NCI-H774 (cell line): ENCODE measurements at places on chromosomes 12 and 14.

DNA sequence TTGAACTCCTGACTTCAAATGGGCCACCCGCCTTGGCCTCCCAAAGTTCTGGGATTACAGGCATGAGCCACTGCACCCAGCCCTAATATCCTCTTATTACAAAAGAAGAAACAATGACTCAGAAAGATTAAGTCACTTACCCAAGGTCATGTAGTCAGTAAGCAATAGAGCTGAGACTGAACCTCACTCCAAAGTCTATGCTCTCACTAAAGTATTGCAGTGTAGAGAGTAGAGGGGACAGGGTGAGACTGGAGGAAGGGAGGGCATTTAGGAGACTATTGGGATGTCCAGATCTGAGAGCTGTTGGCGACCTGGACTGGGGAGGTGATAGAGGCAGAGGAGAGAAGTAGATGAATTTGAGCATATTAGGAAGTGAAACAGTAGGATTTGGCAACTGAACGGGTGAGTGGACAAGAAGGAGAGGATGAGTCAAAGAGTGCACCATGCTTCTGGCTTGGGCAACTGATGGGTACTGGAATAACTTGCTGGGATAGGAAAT is 11.8 kb downstream of the P2RX7 start:
- DNase-seq, result no peak

DNA sequence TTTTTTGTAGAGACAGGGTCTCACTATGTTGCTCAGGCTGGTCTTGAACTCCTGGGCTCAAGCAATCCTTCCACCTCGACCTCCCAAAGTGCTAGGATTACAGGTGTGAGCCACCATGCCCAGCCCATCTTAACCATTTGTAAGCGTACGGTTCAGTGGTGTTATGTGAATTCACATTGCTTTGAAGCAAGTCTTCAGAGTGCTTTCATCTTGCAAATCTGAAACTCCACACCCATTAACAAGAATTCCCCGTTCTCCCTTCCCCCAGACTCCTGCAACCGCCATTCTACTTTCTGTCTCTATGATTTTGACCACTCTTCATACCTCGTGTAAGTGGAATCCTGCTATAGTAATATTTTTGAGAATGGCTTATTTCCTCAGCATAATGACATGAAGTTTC is 24.9 kb upstream of the BICDL1 start:
- no peak for DNase-seq

DNA sequence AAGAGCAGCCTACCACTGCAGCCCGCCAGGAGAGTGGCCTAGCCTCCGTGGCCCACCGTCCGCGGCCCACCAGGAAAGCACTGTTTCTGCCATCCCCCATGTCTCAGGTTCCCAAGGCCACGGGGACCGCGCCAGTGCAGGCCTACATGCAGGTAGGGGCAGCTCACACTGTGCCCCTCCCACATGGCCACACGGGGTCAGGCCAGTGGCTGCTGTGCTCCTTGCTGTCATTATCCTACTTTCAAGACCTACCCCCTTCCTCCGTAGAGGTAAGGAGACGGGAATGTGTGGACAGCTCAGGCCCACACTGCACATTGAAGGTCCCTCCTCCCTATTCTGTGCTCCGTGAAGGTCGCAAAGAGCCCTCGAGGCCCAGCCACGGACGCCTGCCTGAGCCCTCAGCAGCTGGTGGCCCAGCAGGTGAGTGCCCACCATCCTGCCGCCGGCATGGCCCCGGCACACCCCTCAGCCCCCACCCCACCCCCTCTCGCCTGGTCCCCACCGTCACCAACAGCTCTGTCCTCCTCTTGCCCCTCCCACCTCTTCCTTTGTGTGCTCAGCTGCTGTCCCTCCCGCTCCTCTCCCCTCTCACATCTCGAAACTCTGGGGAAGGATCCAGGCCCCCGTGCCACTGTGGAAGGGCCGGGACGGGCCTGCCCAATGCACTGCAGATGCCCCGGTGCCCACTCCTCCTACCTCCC is 10.0 kb downstream of the DDX51 start:
- DNase-seq, result peak; percentile 64

DNA sequence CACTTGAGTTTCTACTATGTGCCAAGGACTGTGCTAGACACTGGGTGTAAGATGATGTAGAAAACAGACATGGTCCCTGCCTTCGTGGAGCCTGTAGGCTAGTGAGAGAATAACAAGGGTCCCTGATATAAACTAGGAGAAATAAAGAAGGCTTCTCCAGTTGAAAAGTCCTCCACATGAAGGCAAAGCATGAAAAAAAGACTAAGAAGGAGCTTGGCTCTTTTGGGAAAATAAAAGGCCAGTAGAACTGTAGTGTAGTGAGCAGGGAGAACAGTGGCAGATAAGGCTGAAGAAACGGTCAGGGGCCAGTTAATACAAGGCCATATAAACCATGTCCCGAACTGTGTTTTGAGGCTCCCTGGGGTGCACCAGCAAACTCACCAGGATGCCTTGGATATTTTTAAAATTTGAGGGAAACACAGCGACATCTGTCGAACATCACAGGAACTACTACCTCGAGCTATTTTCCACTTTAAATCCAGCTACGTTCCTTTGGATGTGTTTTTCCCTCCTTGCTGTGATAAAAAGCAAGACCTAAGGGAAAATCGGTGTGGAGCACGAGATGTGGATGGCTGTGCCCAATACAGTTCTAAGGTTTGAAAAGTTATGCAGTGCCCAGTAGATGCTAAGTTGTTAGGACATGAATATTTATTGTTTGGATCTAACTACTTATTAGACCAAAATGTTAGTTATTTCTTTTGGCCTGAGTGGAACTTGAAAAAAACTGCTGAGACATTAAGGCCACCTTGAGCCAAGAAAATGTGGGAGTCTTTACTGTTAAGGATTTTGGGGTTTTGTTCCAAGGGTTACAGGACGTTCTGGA is 8.5 kb upstream of the CFL2 start:
- peak; percentile 48 for DNase-seq

- no peak for DNase-seq
These were observed 242.2 kb upstream of the NPAS3 start for GRCh38 chr14:32696325-32697091.

- DNase-seq, result no peak
These were observed 74.1 kb downstream of the PITPNM2 start for GRCh38 chr12:123076604-123077297.

GRCh38 chr14:90788031-90788430 is 28.2 kb downstream of the TTC7B start:
- no peak for DNase-seq

- DNase-seq, result peak; percentile 87
These were observed 6.3 kb downstream of the DHH start for GRCh38 chr12:49088150-49088931.

- DNase-seq, result no peak
These were observed 235.4 kb downstream of the SUDS3 start for GRCh38 chr12:118611770-118612169.

DNA sequence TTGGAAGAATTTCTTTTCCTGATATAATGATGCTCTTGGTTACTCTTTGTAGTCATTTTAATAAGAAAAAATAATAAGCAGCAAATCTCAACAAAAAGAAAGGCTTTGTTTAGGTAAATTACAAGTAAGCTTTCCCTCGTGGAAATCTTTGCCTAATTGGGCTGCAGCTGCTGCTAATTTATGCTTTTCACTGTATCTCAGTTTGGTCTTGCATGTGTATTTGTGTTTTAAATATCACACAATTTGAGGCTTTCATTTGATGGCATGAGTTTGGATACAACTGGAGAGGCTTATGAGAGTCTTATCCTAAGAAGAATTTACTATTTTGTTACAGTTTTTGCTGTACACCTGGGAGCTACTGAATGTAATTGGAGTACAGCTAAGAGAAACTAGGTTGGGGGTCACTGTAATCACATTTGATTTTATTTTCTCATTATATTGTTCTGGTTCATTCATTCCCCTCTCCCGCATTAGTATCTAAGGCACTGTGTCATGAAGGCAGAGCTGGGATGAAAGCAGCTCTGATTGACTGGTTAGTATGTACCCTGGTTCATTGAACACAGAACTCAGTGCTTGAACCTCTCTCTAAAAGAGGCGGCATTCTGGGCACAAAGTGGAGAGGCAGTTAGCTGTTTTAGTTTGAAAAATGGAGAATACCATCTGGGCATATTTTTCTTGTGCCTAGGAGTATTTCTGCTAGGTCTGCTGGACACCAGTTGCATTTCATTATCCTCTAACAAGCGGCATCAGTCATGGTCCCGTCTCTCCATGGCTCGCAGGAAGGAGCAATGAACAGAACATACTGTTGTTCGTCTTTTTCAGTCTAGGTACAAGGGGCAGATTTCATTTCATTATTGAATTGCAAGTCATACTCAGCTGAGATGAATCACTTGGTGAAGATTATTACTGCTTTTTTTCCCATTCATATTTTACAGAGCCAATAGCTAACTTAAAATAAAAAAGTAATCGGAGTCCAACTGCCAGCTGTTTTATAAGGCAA is 118.0 kb upstream of the TMEM260 start:
- DNase-seq, result no peak

DNA sequence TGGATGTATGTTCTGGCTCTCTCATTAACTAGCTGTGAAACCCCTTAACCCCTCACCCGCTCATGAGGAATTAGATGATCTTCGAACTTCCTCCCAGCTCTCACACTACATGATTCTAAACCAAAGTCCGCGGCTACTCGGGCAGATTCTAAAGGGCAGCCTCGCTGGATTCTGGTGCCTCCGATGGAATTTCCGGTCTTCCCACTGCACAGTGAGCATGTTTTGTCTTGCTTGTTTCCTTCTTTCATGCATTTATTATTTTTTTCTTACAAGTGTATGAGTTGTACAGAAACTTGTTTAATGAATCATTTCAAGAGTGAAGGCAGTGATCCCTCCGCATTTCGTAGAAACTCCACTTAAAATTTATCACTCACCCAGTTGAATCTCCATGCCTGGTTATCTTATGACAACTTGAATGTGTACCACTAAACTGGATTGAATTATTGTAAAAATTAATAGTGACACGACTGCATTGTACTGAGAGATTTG is 4.5 kb upstream of the HCAR3 start:
- DNase-seq, result no peak

- no peak for DNase-seq
These were observed 23.6 kb upstream of the FOS start for GRCh38 chr14:75254901-75255584.

GRCh38 chr12:71896205-71896882 is 42.3 kb upstream of the TPH2 start:
- no peak for DNase-seq

- DNase-seq, result no peak
These were observed 27.9 kb downstream of the PPM1H start for GRCh38 chr12:62907078-62907477.

GRCh38 chr14:51544901-51545300 is 106.8 kb upstream of the FRMD6 start:
- DNase-seq, result no peak

- no peak for DNase-seq
These were observed 602.1 kb upstream of the TMEM132C start for GRCh38 chr12:127664901-127665300.

DNA sequence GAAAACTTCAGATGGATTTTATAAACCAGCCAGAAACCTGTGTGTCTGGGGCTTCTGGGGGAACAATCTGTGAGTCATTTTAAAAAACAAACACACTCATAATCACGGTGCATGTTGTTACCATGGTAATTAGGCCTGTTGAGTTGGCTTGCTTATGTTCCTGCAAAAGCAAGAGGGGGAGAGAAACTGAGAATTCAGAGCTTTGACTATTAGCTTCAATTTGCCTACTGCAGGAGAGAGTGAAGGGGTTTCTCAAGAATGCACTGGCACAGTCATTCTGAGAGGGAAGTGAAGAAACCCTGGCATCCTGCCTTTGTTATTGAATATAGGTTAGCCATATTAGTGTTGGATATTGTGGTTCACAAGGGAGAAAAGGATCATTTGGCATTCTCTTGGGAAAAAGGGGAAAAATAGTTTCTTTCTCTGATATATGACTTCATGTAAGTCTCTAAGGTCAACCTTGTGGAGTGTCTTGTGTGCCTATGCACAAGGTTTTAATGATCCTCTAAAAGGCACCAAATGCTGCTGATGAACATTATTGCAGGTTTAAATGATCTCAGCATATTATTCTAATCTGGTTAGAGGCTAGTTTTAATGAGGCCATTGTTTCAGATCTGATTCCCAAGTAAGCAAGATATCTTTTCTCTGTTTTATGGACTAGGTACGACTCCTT is 12.9 kb downstream of the GNG2 start:
- peak; percentile 84 for DNase-seq

DNA sequence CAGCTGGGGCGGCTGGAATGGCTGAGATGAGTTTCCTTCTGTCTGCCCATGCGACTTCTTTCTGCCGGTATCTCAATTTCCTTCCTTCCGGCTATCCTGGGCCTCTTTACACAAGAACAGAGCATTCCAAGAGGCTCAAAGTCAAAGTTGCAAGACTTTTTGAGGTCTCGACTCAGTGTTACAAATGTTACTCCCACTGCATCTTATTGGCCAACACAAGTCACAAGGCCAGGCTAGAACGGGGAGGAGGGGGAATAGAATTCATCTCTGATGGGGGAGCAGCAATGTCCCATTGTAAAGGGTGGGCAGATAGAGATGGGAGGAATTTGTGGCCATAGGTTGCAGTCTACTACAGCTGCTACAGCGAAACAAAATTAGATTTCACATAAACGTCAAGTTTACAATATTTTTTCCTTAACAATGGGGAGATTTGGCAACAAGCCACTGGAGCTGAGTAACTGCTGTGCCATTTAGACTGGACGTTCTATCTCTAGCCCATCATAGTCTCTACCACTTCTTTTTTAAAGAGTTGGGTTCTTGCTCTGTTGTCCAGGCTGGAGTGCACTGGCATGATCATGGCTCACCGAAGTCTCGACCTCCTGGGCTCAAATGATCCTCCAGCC is 9.5 kb upstream of the NYNRIN start:
- DNase-seq, result no peak

- no peak for DNase-seq
These were observed 161.7 kb downstream of the CAND1 start for GRCh38 chr12:67430708-67431335.

- DNase-seq, result no peak
These were observed 5.1 kb upstream of the OAS2 start for GRCh38 chr12:112973011-112973735.

GRCh38 chr14:85471744-85472143 is 58.2 kb upstream of the FLRT2 start:
- no peak for DNase-seq

GRCh38 chr12:2959192-2959504 is at the start of gene TEAD4:
Gene TEAD4, plus strand, starts transcription at chr12:2959397.
- DNase-seq, result peak; percentile 71

- no peak for DNase-seq
These were observed 151.7 kb downstream of the PDZRN4 start for GRCh38 chr12:41339784-41340183.

DNA sequence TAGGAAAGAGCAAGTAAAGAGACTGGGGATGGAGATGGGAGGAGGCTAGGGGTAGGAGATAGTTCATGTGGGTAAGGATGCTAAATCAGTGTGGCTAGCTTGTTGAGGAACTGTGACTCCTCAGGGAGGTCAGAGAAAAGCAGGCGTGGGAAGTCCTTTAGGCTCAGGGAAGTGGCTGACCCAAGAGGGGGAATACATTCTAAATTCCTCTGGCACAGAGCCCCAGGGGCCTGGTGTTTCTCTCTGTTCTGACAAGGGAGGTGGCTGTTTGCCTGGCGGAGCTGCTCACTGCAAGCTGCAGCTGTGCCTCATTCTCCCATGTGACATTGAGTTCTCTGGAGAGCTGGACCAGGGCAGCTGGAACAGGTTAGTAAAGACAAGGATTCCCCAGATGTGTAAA is 152.2 kb upstream of the SLC38A2 start:
- no peak for DNase-seq
